ENCODE measurements at places on chromosomes 6 and 20.

- no peak for DNase-seq
Measured at GRCh38 chr6:46451343-46451742, 39.9 kb downstream of the RCAN2 start.

DNA sequence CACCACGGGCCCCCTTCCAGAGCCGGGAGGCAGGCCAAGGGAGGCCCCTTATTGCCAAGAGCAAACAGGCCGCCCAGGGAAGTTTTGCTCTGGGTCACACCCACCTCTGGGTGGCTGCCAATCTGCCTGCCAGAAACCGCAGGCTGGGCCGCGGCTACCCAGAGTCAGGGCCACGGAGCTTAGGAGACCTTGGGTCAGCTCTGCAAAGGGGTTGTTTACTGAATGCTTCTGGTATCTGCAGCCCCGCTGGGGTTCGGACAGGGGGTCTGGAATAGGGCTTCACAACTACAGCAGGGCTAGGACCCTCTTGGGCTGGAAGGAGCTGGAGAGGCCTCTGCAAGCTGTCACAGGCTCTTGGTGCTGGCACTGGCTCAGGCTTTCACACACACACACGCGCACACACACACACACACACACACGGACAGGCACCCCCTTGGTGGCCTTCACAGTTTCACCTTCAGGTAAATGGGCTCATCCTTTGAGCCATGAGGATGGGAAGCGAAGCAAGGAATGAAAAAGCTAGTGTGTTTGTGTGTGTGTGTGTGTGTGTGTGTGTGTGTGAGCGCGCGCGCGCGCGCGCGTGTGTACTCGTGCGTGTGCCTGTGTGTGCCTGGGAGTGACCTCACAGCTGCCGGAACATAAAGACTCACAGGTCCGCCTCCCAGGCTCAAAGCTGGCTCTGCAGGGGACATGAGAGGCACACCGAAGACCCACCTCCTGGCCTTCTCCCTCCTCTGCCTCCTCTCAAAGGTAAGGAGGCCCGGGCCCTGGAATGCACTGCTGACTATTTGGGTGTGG lies at the start of gene CCN5:
Gene CCN5 (plus strand): TSS at position 669 of the 798 bp plus-strand sequence. CDS start 22 bp downstream, at position 691.
- no peak for DNase-seq

DNA sequence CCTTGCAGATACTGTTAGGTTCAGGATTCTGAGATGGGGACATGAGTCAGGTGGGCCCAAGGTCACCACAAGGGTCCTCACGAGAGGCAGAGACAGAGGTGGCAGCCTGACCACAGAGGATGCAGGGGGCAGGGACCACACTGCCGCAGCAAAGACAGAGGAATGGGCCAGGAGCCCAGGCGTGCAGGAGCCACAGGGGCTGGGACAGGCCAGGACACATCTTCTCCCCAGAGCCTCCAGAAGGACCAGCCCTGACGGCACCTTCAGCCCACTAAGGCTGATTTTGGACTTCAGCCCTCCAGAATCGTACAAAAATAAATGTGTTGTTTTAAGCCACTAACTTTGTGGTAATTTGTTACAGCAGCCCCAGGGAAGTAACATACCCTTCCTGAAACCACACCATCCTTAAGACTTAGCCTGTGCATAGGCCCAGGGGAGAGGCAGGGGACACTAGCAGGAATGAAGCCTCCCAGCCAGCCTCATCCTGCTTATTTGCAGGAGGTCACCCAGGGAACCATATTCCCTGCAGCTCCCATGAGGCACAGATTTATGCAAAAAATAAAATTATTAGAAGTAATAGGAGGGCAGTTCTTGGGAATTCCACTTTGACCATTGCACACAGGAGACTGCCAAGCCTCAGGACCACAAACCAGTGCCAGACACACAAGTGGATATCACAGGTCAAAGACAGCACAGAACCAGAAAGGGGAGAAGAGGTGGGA lies 119.3 kb upstream of the CST7 start:
- DNase-seq, result no peak

DNA sequence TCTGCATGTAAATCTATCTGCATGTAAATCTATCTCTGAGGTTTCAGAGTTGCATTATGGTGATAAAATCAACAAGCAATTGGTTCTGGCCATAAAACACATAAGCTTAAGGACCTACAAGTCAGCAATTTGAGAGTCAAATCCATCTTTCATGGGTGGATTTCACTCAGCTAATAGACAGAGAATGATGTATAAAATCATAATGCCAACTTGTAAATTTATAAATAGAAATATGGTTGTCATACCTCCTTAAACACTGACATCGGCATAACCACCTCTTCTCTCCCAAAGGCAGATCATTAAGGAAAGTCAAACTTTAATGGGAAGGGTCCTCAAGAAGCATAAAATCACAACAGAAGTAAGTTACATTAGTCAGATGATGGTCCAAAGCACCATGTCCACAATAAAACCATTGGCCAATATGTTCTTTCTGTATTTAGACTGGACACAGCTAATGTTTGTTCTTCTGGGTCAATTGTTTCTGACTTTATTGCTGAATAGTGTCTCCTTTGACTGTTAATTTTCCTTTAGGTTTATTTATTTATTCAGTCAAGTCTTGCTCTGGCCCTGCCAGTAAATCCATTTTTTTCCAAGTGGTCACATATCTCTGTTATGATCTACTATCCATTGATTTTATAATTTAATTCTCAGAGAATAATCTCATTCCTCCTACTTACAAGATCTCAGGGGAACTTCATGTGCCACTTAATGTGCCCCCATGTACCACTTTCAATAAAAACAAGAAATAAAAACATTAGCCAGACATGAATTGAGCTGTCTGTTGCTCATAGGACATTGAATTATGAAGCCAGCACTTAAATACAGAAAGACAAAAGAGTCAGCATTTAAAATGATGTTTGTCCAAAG lies 382.9 kb upstream of the IRAK1BP1 start:
- no peak for DNase-seq
